ENCODE measurements at places on chromosomes 3 and 15. TPM values are rescaled to one million over a fixed set of nuclear protein-coding genes. Genes with fewer than 3 reads are reported as not detected.

The TP63 gene
- 6.9 TPM for polyA plus RNA-seq

The TASOR gene
- 42.8 TPM for polyA plus RNA-seq

The FGF7 gene
- 18.8 TPM for polyA plus RNA-seq

The GOLGA6A gene
- 0.68 TPM for polyA plus RNA-seq

The SI gene
- polyA plus RNA-seq, result not detected

The ITIH1 gene
- polyA plus RNA-seq, result not detected

Measured in muscle of arm (tissue), 14 donors.